ENCODE measurements at places on chromosomes 16 and 17.

- DNase-seq = no peak
Measured at GRCh38 chr16:2081201-2082084, 33.7 kb downstream of the TSC2 start.

GRCh38 chr17:35244341-35245195 lies 1.7 kb downstream of the SLFN5 start:
- peak; percentile 97 for DNase-seq

GRCh38 chr16:89615596-89616090 lies 2.2 kb downstream of the DPEP1 start:
- DNase-seq = no peak

DNA sequence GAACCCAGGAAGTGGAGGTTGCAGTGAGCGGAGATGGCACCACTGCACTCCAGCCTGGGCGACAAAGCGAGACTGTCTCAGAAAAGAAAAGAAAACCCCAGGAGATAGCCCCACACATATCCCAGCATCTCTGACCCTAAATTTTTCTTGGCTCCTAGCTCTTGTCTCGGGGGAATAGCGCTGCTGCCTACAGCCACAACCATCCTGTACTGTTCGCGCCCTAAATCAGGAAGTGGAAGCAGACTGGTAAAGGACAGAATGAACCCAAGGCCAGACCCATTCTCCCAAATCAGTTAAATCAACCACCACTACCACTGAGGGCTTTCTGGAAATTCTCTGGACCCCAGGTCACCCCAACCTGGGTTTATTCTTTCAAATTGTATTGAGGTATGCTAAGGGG lies 1.7 kb downstream of the CTDNEP1 start:
- DNase-seq = peak; percentile 22

- no peak for DNase-seq
Measured at GRCh38 chr17:52648995-52649394, 490.5 kb upstream of the CA10 start.

GRCh38 chr16:1282324-1282973 lies 26.6 kb downstream of the TPSD1 start:
- DNase-seq = no peak

GRCh38 chr17:73591296-73592078 lies 52.8 kb downstream of the SDK2 start:
- DNase-seq = no peak

- no peak for DNase-seq
Measured at GRCh38 chr17:15319452-15320010, 21.9 kb downstream of the TEKT3 start.

- no peak for DNase-seq
Measured at GRCh38 chr16:77899416-77899815, 111.1 kb downstream of the VAT1L start.
